NCI-H2171 (cell line): ENCODE measurements at places on chromosomes 5 and 9.
A peak's percentile ranks its signal among the peaks of the same experiment; 100 is the strongest.

DNA sequence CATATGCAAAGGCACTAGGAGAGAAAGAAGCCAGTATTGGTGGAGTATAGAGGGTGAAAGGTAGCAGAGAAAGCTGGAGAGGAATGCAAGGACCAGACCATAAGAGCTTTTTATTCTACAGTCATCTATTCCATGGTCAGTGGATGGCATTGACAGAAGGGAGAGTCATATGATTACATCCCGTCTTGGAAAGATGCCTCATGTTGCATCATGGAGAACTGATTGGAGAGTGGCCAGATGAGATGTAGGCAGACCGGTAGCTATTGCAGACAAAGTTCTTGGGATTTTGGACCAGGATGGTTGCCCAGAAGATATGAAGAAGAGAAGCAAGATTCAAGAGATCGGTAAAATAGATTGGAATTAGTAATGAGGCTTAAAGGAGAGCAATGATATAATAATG, 260.7 kb downstream of the CHSY3 start:
- no peak for DNase-seq

DNA sequence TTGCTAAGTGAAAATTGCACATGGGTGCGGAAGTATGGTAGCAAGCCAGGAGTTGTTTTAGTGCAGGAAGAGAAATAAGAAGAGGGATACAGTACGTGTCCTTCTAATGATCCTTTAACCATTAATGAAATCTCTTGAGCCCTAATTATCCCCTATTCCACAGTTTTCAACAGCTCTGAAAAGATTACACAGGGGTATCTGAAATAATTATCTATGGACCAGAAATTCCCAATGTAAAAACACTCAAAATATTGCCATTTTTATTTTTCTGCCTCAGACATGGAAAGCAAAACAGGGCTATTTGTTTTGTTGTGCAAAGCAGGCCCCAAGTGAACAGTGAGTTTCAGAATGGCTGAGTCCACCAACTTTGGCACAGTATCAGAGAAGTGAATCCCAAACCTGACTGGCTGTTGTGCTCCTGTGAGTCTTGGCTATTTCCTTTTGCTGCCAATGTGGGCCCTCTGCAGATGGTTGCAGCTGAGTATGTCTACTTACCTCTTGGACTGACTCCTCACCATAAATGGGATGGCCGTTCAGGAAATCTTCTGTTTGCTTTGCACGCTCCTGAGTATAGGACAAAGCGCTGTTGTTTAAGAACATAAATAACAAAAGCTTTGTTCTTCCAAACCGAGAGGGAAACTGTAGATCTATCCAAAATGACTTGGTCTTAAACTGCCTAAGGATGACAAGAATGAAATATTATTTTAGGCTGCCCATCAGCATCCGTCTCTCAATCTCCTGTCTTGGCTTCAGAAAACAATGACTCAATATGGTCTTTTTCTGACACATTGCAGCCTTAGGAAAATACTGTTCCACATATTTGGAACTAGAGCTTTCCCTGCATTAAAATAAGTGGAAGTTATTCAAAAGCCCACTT, 204.1 kb downstream of the DEPDC1B start:
- no peak for DNase-seq

DNA sequence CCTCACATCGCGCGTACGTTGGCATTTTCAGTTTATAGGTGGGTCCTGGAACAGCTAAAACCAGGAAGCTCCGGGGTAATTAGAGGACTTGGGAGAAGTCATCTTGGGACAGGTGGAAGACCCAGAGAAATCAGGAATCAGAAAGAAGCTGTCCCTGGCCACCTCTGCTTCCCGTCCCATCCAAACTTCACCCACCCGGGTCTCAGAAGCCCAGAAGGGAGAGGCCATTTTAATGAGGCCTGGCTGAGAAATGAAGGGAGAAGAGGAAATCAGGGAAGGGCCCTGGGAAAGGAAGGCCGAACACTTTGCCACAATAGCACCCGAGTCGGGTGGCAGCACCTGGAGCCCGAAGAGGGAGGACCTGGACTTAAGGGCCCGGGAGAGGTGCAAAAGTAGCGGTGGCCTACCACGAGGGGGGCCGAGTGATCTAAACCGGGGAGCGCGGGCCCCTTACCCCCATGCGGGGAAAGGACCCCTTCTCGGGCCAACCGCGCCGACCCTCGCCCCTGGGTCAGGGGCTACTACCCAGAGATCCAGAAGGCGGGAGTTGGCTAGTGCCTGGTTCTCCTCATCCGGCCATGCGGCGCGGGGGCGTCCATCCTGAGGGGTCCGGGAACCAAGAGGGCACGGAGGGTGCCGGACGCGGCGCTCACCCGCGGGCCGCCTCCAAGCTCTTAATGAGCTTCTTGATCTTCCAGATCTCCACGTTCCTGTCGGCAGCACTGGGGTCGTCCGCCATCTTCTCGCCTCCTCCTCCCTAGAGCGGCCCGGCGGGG, 668 bp downstream of the ETF1 start:
- DNase-seq = no peak

DNA sequence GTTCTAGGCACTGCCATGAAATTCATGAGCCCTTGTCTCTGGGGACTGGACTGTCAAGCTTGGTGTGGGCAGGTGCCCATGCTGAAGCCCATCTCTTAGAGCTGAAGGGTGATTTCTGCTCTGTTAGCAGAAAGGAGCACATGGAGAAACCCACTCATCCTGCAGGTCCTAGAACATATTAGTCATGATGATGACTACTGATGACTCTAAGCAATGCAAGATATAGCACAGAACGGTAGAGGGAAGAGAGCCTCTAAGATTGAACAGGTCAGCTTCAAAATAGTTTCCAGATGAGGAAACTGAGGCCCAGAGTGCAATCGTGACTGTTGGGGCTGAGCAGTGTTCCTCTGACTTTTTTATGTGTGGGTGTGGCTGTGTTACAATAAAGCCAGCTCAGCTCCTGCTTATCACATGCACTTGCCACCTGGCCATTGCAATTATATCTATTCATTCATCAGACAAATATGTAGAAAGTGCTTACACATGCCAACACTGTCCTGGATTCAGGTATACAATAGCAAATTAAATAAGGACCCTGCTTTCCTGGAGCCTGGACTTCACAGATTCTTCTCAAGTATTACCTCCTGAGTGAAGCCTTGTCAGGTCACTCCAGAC, 140.2 kb upstream of the BRINP1 start:
- no peak for DNase-seq

- no peak for DNase-seq
Observed at GRCh38 chr9:91239367-91240111, 122.2 kb downstream of the AUH start.

DNA sequence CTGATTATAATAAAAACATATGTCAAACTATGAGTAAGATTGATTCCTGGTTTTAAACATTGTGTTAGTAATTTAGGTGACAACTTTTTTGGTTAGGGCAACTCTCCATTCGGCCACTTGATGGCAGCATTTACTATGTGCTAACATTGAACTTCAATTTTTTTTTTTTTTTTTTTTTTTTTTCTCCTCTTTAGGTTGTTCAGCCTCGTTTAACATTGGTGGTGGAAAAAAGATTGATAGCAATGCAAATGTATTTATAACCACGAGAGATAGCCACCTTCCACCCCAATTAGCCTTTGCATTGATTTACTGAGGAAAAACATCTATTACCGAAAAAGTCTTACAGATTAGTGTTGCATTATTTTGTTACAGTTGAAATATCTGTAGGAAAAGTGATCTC, 159.1 kb downstream of the CSNK1G3 start:
- peak; percentile 28 for DNase-seq

DNA sequence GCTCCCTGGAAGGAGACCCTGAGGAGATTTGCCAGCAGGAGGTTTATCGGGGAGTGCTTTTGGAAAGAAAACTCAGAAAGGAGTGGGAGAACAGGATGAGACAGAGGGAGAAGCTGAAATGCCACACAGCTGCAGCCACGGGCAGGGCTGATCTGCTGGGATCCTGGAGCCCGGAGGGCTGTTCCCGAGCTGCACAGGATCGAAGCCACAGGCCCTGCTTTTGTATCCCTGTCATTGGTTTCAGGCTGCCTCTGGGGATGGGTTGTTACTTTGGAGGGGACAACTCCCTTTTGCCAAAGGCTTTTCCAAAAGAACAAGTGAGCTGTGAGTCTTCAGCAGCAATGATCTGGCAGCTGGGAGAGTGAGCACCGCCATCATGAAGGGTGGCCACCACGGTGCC, 152.5 kb upstream of the PTCH1 start:
- DNase-seq = no peak

DNA sequence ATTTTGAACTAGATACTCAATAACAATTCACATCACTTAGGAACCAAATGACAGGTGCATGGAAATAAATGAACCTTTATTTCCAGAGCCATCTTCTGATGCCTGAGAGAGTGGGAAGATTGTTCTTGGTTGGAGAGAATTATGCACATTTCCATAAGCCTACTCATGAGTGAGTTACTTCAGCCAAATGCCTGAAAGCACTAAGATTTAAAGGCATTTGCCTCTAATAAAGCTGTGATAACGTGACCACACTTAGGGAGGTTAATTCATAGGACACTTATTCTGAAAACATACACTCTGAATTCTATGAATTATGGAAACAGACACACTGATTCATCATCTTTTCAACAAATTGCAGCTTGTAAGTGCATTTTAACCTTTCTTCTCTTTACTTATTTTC, 40.0 kb downstream of the KCTD16 start:
- no peak for DNase-seq

GRCh38 chr5:89028595-89029285, 145.8 kb upstream of the MEF2C start:
- DNase-seq = no peak

GRCh38 chr5:118651002-118651401, 337.3 kb downstream of the DTWD2 start:
- DNase-seq = no peak

GRCh38 chr5:115461093-115461492, 83.5 kb downstream of the FEM1C start:
- no peak for DNase-seq

GRCh38 chr9:13809401-13809800, 504.5 kb downstream of the NFIB start:
- DNase-seq = no peak

DNA sequence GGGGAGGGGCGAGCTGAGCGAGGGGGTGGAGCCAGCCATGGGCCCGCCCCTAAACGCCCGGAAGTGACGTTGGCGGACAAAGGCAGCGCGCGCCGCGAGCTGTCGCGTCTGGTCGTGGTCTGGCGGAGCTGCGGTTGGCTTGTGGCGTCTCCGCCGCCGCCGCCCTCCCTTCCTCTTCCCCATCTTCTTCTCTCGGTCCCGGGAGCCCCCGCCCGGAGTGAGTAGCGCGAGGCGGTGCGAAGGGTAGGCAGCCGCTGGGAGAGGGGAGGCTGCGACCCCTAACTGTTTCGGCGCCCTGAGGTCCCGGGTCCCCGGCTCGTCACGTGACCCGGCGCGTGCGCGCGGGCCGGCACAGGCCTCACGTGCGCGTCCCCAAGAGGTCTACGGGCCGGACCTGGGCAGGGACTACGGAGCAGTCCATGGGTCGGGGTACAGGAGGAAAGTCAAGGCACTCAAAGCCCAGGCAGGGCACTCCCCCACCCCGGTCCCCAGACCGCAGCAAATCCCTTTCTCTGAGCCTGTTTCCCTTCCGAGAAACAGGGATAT, at the start of gene NTMT1:
Gene NTMT1 (plus strand): TSS at position 85 of the 546 bp plus-strand sequence. CDS start 6,541 bp downstream, outside the sequence.
- peak; percentile 88 for DNase-seq

- DNase-seq = no peak
Observed at GRCh38 chr9:18495065-18495464, 21.1 kb downstream of the ADAMTSL1 start.
